ENCODE measurements at places on chromosomes 13 and 19.

- DNase-seq = no peak
Measured at GRCh38 chr13:100525453-100526317, 62.9 kb downstream of the GGACT start.

GRCh38 chr19:48613024-48613851 is 1.6 kb downstream of the FAM83E start:
- peak; percentile 63 for DNase-seq

DNA sequence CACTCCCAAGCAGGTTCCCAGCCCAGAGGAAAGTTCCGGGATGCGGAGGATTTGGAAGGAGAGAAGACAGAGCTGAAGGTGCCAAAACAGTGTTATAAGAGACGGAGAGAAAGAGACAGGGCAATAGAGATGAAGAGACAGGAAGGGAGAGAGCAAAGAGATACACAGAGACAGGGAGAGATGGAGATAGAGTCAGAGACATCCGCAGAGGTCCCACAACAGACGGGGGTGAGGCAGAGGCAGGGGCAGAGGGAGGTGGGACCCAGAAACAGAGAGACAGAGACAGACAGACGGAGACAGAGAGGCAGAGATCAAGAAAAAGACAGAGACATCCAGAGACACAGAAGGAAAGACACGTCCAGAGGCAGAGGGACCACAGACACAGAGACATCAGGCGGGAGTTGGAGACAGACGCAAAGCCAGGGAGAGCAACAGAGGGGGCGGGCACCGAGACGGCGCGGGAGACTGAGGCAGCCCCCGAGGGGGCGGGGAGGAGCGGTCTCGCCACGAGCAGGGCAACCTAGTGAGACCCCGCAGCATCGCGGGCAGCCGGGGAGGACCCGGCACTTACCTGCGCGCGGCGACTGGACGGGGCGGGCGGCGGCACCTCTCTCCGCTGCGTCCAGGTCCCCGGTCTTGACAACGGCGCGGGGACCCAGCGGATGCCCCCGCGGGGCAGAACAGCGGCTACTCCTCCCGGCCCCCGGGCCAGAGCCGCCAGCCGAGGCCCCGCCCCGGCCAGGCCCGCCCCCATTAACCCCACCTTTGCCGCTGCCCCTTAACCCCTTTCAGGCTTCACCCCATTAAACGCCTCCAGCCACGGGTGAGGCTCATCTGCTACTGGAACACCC is at the start of gene GPR4:
Gene GPR4, minus strand, starts transcription at position 689 of the 851 bp plus-strand sequence. CDS start 10,346 bp downstream, outside the sequence.
- DNase-seq = no peak

DNA sequence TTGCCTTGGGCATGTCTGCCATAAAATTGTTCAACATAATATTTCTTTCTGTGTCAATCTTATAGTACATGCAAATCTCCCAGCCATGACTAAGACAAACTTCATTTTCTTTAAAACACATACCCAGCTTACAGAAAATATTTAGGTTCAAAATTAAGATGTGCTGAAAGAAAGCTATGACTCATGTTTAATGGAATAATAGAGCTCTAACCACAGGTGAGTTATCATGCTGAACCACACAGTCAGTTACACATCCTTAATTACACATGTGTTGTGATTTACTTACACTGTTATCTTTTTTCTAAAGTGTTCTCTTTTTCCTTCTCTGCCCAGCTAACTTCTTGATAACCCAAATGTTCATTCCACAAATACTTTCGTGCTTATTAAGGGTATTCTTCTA is 1831.2 kb downstream of the OLFM4 start:
- no peak for DNase-seq

GRCh38 chr13:106100171-106100919 is 435.1 kb downstream of the EFNB2 start:
- DNase-seq = no peak

DNA sequence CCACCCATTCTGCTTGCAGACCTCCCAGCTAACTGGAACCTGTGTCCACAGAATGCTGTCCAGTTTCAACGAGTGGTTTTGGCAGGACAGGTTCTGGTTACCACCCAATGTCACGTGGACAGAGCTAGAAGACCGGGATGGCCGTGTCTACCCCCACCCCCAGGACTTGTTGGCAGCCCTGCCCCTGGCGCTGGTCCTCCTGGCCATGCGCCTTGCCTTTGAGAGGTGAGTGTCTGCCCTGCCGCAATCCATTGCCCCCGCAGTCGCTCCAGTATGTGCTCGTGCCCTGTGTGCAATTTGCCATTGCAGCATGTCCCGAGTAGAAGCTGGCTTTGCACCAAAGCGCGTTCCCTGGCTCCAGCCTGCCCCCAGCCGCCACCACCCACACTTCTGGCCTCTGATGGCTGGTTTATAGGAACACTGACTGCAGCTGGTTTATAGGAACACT is 41.9 kb downstream of the CERS4 start:
- DNase-seq = no peak

DNA sequence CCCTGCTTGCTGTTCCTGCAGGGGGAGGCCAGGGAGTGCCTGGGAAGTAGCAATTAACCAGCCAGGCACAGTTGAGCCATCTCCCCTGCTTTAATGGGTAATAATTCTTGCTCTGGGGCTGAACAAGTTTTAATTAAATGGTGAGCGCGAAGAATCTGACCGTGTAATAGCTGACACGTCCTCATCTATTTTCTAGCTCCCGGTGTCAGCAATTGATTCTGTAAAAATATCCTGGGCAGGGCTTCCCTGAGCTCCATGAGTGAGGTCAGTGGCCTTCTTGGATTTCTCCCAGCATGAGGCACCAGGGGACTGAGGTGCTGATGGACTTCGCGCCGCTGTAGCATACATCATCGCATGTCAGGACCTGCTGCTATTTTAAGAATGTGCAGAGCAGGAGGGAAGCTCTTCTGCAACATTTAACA is 26.9 kb downstream of the SIPA1L3 start:
- DNase-seq = no peak

All from adrenal gland (tissue), 19 donors.